ENCODE measurements at places on chromosomes 6 and 20.

DNA sequence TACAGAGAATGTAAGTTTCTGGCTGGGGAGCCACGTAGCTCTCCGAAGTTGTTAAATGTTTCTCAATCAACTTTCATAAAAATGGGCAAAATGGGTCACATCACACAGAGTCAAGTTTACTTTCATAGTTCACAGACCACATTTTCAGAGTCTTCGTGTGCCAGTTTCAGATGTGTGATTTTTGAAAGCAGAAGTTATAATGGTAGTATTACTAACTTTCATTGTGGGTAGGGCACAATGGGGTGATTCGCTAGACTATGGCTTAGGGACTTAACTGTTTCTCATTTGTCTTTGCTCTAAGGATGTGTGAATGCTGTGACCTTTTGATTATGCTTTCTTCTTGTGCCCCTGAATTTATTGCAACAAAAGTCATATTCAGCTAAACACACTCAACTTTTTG, 109.0 kb upstream of the SUPT3H start:
- DNase-seq = peak; percentile 14

- no peak for DNase-seq
Observed at GRCh38 chr20:4069751-4070150, 54.4 kb upstream of the RNF24 start.

GRCh38 chr6:110034667-110035036, 56.5 kb downstream of the GPR6 start:
- DNase-seq = no peak

DNA sequence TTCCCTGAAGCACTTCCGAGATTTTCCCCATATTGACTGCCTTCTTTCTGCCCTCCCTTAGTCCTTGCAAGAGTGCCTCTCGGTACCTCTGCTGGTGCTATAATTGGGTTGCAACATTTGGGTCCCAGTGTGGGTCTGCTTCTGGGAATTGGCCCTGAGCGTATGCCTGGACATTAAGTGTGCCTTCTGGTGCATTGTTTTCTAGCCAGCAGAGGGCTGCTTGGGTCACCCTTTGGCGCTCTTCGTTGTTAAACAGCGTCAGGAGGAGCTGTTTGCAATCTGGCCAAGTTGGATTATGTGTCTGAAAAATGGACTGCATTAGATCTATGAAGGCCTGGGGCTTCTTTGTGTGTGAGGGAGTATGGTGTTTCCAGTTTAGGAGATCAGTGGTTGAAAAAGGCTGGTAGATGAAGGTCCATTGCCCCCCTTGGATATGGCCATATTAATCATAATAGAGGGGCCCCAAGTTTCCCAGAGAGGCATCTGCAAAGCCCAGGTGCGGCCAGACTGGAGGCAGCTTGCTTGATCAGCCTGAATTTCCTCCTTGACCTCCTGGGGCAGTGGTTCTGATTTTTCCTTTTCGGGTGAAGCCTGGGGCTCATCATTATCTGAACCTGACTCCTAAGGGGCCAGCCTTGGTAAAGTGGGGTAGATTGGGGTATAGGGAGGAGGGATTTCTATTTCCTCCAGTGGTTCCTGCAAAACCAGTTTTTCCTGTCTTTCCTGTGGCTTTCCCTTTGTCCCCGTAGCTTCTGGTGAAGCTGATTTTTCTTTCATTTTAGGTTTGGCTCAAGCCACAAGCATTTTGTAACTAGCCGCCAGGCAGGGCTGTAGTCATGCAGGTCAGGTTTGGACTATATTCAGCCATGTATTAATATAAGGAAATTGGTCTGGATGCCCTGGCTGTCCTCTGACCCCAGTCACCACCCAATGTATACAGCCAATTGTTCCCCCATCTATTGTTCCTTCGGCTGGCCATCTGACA, 85.4 kb upstream of the GPR6 start:
- DNase-seq = no peak

GRCh38 chr20:63374504-63374903, 13.4 kb upstream of the CHRNA4 start:
- no peak for DNase-seq

GRCh38 chr6:54877713-54878317, 31.2 kb downstream of the FAM83B start:
- no peak for DNase-seq

DNA sequence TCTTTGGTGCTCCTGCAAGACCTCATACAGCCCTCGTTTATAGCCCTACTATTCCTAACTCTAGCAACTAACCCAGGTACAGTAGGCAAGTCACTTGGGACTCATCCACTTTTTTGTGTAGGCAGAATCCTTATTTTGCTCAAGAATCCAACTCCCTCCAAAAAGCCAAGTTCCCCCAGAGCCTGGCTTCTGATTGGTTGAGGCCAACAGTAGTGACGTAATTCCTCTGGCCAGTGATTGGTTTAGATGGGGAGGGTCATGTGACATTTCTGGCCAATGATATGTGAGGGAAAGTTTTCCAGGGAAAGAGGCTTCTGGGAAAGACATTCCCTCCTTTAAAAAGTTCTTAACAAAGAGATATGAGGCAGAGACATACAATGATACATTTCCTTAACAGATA, 32.1 kb downstream of the KIAA1755 start:
- no peak for DNase-seq

DNA sequence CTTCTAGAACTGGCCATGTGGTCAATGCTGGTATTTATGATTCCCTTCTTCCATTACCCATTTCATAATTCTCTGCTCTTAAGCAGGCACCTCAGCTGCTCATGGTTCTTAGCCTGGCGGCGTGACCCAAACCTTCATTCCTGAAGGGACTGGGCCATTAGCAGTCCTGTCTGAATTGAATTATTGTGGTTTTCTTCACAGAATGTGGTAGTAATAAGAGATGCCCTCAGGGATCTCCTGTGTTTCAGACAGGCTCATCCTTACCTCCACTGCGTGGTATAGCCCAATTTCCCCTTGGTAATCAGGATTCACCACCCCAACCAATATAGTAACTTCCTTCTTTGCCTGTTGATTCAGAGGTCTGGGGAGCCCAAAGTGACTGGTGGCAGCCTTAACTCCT, 37.6 kb downstream of the PKIB start:
- no peak for DNase-seq

DNA sequence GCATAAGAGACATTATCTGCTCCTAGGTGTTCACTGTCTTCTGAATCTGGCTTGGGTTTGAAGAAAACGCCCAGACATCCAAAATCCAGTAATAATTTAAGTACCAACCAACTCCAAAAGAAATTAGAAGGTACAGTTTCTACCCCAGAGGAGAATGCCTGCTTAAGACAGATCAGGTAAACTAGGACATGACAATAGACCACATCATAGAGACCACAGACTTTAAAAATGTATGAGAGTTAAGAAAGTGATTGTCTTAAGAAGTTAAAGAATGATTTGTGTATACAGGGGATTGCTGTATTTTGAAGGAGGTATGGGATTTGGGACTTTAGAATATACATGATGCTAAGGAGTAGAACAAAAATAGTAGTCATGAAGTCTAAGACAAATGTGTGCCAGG, 120.8 kb upstream of the EDN1 start:
- DNase-seq = no peak

DNA sequence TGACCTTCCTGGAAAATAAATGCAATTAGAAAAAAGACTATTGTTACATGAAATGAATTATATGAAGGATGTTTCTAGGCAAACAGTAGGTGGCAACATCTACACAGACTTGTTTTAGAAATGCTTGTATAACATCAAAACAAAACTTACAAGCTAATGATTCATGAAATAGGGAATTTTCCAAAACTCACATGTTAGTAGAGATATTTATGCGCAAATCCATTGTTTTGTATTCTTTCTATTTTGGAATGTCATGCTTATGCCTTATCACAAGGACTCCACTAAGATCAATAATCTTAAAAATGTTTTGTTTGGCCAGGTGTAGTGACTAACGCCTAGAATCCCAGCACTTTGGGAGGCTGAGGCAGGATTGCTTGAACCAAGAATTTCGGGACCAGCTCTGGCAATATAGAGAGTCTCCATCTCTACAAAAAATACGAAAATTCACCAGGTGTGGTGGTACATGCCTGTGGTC, 32.3 kb upstream of the LGSN start:
- peak; percentile 68 for DNase-seq

- no peak for DNase-seq
Observed at GRCh38 chr6:57048577-57048976, 2.1 kb downstream of the KIAA1586 start.

DNA sequence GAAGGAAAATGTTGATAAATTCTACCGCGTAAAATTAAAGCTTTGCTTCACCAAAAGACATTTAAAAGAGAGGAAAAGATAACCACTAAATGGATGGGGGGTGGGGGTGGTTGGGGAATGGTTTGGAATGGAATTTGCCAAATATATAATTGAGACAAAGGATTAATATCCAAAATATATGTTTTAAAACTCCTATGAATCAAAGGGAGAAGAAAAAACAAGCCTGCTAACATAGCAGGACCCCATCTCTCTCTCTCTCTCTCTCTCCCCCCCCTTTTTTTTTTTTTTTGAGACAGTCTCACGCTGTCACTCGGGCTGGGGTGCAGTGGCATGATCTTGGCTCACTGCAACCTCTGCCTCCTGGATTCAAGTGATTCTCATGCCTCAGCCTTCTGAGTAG, 13.4 kb upstream of the NR2E1 start:
- DNase-seq = no peak

DNA sequence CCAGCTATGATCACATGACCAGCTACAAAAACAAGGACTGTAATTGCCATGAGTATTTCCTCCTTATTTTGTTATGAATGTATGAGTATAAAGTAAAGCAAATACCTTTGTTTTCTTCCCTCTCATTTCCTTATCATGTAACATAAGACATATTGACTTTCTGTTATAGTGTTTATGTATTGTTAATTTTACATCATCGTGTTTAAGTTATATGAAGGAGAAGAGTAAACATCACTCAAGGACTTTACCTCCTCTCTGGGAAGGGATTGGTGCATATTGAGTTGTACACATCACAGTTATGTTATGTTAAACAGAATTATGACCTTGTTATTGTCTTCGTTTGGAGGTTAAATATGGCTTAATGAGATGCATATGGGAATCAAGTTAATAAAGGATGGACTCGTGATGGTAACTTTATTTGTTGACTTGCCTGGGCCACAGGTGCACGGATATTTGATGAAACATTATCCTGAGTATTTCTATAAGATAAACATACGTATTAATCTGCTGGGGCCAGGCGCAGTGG, 57.3 kb upstream of the CNKSR3 start:
- no peak for DNase-seq

DNA sequence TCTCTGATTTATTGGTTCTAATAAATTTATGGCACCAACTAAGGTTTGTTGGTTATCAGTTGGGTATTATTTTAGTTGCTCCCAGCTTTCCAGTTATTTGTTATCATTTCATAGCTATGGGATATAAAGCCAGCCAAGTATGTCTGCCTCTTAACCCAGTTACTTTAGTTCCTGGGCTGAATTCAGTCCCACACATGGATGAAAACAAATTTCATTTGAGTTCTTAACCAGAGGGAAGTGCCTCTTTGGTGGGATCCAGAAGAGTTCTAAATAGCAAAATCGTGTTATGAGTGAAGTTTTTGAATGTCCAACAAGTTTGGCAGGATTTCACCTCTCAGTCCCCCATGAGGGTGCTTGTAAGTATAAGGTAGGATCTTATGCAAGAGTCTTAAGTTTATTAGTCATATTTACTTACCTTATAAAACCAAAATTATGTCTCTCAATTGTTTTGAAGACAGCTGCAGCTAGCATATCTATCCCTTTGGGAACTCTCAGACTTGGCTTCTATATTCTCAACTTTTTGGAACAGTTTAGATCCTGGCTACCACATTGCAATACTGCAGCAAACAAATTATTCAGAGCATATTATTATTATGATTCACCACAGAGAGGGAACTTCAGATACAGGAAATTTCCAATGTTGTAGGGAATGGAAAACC, 683.6 kb downstream of the BCKDHB start:
- DNase-seq = no peak

GRCh38 chr6:166587631-166588413, 1.3 kb upstream of the RAMACL start:
- DNase-seq = peak; percentile 13

- no peak for DNase-seq
Observed at GRCh38 chr6:55290736-55291135, 36.5 kb upstream of the GFRAL start.

GRCh38 chr20:47586649-47587294, 85.1 kb downstream of the NCOA3 start:
- DNase-seq = no peak

- DNase-seq = no peak
Observed at GRCh38 chr20:40110311-40110831, 578.7 kb downstream of the MAFB start.

Measured in AML-193 (cell line).